ENCODE measurements at places on chromosomes 1 and 21. TPM values are rescaled to one million over a fixed set of nuclear protein-coding genes. Genes with fewer than 3 reads are reported as not detected.

The TRIM45 gene
- total RNA-seq, result 3.3 TPM

The MSTO1 gene
- total RNA-seq, result 30.5 TPM

The ITLN2 gene
- 3.8 TPM for total RNA-seq

The PLA2G5 gene
- 0.36 TPM for total RNA-seq

The LIPI gene
- total RNA-seq, result not detected

The ACKR1 gene
- not detected for total RNA-seq

The SLC9C2 gene
- not detected for total RNA-seq

The ZNF683 gene
- not detected for total RNA-seq

The FCRL2 gene
- total RNA-seq, result not detected

The GJA8 gene
- not detected for total RNA-seq

The NDC1 gene
- 35.2 TPM for total RNA-seq

The PHC2 gene
- total RNA-seq, result 30.3 TPM

The TRIM63 gene
- total RNA-seq, result 1.5 TPM

The AJAP1 gene
- total RNA-seq, result 0.57 TPM
